GM10248 (cell line): ENCODE measurements at places on chromosomes 2 and 18.
A peak's percentile ranks its signal among the peaks of the same experiment; 100 is the strongest.

GRCh38 chr2:121555008-121555407, 24.3 kb downstream of the RNU4ATAC start:
- no peak for DNase-seq

DNA sequence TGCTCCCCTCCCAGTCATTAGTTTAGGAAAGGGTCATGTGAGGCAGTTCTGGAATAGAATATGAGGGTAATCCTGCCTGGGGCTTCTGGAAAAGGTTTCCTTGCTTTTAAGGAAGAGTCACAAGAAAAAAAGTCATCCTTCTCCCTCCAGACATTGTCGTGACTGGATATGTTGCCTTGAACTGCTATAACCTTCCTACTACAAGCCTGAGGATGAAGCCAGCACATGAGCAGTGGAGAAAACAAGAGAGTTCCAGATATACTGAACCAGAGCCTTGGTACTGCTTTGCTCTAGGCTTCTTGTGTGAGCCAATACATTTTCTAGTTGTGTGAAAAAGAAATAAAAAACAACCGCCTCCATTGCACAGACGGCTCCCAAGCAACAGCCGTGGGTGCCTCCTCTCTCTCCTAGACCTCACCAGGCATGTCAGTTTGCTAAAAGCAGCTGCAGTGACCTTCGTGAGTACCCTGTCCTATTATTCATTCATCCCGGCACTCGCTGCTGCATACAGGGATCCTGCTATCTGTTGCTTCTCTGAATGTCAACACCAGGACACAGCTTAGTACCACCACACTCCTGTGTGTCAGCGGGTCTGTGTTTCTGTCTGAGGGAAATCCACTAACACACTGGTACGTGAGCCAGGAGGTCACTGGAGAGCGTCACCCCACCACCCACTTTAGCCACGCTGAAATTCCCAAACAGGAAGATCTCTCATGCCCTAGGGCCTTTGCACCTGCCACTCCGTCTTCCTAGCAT, 186.7 kb downstream of the KLHL29 start:
- DNase-seq: no peak

DNA sequence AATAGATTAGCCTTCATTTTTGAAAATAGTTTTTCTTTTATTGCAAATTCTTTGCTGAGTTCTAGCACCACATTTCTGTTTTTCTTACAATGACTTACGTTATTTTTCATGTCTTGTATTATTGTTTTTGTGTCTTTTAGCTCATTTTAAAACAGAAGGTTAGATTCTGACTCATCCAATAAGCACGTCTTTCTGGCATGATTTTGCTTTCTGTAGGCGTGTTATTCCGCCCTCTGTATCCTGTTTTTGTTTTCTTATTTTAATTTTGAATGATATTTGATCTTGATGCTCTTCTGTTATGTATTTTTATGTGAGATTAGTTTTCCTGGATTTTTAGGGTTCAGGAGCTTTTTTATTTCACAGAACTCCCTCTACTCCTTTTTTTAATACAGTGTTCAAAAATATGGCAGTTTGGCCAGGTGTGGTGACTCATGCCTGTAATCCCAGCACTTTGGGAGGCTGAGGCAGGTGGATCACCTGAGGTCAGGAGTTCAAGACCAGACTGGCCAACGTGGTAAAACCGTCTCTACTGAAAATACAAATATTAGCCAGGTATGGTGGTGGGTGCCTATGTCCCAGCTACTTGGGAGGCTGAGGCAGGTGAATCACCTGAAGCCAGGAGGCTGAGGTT, 145.0 kb downstream of the CLIP4 start:
- DNase-seq: no peak

- DNase-seq: no peak
These were observed 13.5 kb upstream of the COLEC12 start for GRCh38 chr18:513826-514530.

- no peak for DNase-seq
These were observed 67.8 kb upstream of the PARD3B start for GRCh38 chr2:204477358-204477950.

- DNase-seq: no peak
These were observed 6.1 kb upstream of the INO80B start for GRCh38 chr2:74448771-74449170.

- DNase-seq: no peak
These were observed 31.5 kb upstream of the KLHL14 start for GRCh38 chr18:32804134-32804888.

DNA sequence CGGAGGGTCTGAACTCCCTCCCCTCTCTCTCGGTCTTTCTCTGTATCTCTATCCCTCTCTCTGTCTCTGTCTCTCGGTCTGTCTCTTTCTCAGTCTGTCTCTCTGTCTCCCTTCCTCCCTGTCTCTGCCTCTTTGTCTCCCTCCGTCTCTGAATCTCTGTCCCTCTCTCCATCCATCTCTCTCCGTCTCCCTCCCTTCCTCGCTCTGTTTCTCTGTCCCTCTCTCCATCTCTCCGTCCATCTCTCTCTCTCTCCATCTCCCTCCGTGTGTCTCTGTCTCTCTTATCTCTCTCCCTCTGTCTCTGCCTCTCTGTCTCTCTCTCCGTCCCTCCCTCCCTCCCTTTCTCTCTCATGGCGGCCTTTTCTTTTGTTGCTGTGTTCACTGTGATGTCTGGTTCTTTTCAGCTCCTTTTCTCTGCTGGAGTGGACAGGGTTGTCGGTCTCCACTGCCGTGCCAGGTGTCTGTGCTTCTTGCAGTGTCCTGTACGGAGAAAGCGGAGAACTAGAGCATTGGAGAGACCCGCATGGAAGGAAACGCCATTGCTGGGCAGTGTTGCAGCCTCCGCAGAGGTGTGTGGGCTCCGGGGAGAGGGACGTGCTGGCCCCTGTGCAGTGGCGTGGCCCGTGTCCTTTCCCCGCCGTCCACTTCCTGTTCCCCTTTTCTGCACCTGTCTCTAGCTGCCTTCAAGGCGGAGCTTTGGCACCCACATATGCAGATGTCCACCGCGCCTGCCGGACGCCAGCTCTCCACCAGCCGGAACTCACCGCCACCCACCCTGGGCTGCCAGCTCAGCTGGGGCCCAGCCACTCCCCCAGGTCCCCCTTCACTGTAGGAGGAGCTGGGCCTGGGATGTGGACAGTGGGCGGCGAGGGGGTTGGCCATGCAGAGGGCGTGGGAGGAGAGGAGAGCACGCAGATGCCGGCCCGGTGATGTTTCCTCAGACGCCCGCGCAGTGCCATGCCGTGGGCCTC, 113.1 kb downstream of the NFATC1 start:
- peak; percentile 77 for DNase-seq

DNA sequence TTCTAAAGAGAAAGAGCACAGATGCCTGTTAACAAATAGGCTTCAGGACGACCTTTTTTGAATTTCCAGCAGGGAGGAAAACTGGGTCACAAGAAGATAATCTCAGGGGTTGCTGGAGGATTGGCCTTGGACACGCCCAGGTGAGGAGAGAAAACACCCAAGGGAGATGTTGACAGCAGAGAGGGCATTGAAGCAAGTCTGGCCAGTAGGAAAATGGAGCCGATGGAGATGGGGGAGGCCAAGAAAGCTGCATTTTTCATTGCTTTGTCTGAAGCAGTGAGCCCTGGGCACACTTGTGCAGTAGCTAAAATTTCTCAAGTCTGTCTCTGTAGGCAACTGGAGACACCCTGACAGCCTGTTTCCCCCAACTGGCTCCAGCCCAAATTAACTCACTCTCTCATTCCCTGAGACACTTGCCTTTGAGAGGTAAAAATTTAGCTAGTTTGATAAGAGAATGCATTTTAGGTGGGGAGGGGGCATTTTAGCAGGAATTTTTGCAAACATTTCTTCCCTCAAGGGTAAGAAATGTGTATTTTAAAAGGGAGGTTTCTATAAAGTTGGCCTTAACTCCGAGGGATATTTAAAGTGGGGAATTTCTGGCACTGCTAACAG, 165.5 kb downstream of the TGIF1 start:
- no peak for DNase-seq

DNA sequence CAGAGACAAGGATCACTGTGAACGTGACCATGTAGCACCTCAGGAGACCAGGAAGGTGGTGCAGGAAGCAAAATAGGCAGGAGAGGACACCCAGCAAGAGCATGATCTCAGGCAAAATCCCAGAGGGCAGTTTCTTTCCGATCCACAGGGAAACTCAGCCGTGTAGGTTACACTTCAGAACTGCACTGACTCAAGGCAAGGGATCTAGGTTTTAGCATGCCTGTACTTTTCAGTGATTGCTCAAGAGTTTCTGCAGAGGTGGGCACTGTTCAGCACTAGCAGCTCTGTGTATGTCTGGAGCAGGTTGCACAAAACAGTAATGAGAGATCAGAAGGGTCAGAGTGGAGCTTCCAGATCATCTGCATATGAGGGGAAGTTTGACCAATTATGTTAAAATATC, 116.7 kb upstream of the RNF152 start:
- DNase-seq: no peak

DNA sequence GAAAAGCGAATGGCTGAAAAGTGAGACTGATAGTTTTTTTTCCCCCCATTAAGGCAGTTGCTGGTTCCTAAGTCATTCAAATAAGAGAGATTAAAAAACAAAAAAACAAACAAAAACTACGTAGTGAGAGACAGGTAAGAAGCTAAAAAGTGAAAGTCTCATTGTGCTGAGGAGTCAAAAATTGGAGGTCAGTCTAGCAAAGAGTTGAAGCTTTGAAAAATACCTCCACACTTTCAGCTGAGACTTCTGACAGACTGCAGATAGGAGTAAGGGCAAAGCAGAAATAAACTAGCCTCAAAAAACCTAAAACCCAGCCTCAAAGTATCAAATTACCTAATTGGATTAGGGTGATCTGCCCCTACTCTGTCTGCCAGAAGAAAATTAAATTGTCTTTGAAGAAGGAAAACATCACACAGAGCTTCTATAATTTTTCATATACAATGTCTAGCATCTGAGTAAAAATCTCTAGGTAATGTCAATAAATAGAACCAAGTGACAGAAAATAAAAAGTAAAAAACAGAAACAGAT, 10.9 kb upstream of the EIF2AK3 start:
- DNase-seq: no peak

GRCh38 chr2:64210816-64211215, 66.6 kb upstream of the PELI1 start:
- no peak for DNase-seq

- no peak for DNase-seq
These were observed 18.5 kb downstream of the KCMF1 start for GRCh38 chr2:84989422-84989821.

DNA sequence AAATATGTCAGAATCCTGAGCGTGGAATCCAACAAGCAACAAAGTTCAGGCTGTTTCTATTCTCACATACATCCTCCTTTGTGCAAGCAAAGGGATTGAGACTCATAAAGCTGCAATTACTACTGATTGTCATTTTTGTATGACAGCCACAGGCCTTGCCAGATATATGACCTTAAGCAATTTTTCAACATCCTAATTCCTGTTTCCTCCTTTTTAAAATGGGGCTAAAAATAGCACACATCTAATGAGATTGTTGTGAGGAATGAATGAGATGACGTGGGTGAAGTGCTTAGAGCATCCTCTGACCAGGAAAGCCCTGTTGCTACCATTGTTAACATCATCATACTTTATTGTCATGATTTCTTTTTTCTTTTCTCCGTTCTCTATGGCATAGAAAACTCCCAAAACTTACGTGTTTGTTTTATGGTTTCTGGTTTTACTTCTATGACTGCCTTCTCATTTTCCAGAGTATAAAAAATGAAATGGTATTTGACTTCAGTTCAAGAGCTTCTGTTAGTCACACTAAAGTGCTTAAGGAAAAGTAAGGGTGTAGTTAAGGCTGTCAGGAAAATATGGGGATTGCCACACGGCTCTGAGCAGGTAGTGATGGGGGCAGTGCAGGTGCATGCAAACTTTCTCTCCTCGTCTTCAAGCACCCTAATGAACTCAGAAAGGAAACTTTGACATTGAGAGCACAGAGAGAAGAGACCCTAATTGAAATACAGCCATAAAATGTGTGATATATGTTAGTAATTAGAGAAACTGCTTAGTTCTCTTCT, 590.6 kb upstream of the NETO1 start:
- no peak for DNase-seq

DNA sequence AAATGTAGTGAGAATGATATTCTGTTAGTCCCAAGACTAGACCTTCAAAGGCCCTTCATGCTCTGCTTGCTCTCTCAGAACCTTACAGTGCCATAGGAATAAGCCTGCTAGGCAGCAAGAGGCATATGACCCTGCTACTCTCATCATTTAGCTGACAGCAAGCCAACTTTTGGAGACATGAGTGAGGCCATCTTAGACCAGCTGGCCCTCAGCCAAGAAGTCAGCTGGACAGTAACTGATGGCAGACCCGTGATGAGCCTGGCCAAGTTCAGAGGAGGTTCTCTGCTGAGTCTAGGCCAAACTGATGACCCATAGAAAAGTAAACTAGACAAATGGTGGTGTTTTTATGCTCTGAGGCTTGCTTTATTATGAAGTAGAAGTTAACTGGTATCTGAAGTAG, 82.6 kb downstream of the C18orf54 start:
- no peak for DNase-seq

DNA sequence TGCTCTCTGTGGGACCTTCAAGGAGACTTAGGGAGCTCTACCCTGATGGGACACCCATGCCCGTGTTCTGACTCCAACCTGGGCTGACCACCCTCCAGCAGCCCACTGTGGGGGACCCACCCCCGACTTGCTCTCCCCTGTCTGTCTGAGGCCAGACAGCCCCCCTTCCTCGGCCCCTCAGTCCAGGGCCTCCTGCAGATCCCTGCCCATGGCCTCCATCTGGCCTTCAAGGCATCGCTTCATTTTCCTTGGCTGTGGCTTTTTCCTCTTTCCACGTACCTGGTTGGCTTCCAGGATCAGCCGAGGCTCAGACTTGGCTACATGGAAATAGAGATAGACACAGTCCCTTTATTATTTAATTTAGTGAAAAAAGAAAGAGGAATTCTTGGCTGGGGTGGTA, 290.0 kb downstream of the CYP26B1 start:
- no peak for DNase-seq

- DNase-seq: no peak
These were observed 164.0 kb upstream of the ZEB2 start for GRCh38 chr2:144683966-144684365.

DNA sequence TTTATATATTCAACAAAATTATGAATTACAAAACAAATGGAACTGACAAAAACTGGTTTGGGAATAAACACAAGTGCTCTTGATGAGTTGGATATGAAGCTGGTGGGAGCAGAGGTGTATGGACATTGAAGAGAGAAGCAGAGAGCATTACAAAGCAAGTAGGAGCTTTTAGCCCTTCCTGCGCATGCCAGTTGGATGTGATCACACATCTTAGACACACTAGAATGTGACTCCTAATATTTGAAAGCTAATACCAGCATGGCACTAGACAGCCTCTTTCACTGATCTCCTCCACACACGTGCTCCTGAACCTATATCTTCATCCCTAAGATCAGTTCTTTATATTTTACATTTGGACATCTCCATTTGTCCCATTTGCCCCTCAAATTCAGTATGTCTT, 298.1 kb downstream of the MTX2 start:
- no peak for DNase-seq

- no peak for DNase-seq
These were observed 48.8 kb downstream of the EIF5B start for GRCh38 chr2:99386011-99386410.

GRCh38 chr2:182070736-182071135, 85.1 kb downstream of the PPP1R1C start:
- DNase-seq: no peak

- peak; percentile 10 for DNase-seq
These were observed 32.8 kb downstream of the SRBD1 start for GRCh38 chr2:45578056-45578843.
